ENCODE measurements at places on chromosomes 1 and 21. TPM values are rescaled to one million over a fixed set of nuclear protein-coding genes. Genes with fewer than 3 reads are reported as not detected.
A peak's percentile ranks its signal among the peaks of the same experiment; 100 is the strongest.

- no peak for DNase-seq
Observed at GRCh38 chr1:42774928-42775526, 8.0 kb downstream of the C1orf50 start.

DNA sequence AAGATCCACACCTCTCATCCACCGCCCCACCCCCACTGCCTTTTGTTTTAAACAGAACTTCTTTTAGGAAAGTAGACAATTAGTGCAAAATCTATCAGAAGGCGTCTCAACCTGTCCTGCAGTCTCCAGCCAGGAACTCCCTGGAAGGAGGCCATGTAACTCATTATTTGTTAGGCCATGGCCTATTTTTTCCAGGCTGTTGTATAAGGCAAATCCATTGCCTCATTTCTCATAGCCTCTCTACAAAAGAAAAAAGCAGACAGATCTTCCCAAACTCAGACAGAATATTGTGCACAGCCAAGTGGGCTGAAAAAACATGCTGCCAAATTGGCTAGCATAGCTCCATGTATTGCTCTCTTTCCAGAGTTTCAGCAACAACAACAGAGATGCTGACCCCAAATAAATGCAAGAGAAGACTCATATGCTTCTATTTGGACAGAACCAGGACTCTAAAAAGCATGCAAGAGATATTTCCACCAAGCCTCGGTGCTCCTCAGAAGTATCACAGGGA is 770.7 kb upstream of the CXADR start:
- peak; percentile 81 for DNase-seq

DNA sequence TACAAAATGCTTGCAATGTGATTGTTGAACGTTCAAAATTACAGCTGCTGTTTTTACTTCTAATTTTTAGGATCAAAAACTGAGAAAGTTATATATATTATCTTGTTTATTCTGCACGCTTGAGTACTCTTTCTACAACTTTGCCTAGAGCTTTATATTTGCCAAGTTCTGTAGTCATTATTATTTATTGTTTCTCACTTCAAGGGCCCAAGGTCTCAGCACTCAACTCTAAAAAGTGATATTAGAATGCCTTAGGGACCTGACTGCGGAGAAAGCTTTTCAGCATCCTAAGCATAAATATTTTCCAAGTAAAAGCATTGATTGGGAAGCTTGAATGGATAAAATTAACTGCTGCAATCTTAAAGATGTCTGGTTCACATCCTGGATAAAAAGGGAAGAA is 83.6 kb downstream of the UBE2U start:
- DNase-seq = no peak

DNA sequence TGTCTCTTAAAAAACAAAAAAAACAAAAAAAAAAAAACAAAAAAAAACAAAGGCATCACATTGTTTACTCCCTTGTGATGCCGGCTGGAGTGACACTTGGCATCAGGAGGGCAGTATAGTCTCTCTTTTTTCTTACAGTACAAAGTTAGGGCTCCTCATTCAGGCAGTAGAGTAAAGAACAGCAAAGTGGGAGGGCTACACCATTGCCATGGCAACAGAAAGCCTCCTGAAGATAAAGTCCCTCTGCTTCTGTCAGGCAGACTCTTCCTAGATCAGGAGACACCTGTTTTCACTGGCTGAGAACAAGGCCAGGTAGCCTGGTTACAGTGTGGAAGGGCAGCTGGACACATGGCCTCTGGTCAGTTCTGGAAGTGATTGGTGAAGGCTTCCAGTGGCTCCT is 41.3 kb upstream of the RAB3GAP2 start:
- no peak for DNase-seq

DNA sequence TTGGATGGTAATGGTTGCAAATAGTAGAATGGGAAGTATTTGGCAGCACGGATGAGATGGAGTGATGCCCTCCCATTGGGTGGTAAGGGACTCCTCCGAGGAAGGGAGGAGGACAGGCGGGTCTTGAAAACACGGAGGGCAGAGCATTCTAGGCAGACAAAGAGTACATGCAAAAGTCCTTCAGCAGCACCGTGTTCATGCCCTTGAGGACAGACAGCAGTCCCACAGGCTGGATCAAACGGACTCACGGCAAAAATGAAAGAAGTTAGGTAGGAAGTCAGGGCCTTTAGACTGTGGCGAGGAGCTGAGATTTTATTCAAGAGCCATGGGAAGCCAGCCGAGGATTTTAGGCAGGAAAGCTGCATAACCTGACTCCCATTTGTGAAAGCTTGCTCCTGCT is 253.9 kb downstream of the RHOU start:
- DNase-seq = no peak

GRCh38 chr1:168643152-168643551 is 66.7 kb downstream of the XCL1 start:
- DNase-seq = peak; percentile 100

DNA sequence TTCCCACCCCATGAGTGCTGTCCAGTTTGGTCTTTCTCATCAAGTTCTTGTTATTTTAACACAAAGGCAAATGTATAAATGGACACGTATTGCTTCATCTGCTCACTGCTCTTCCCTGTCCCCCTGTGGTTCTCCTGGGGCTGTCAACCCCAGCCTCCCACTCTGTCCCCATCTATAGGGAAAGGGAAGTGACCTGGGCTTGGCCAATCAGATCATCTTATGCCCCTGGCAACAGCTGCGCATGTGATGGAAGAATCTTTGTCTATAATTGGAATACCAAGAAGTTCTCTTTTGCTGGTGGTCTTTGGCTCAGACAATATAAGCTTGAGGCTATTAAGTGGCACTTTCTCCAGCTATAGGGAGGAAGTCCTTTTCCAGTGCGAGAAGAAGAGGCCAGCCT is 4.7 kb upstream of the CCSAP start:
- no peak for DNase-seq

- DNase-seq = peak; percentile 61
Observed at GRCh38 chr21:39387461-39388037, 38.7 kb upstream of the HMGN1 start.

DNA sequence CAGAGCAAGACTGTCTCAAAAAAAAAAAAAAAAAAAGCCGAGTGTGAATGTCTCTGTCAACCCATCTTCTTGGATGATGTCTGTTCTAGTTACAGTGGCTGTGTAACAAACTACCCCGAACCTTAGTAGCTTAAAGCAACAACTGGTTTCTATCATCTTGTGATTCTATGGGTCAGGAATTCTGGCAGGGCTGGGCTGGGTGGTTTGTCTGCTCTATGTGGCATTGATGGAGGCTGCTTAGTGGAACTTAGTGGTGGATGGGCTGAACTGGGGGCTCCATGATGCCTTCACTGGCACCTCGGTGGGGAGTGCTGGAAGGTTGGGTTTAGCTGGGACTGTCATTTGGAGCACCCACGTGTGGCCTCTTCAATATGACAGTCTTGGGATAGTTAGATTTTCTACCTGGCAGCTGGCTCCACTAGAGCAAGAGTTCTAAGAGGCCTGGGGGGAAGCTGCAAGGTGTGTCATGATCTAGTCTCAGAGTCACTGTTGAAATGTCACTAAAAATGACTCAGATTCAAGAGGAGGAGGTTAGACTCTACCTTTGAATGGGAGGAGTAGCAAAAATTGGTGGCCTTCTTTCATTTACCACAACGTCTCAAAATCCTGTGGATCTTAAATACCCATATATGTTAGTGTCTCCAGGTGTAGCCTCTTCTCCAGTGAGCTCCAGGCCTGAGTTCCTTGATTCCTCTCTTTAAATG is 18.6 kb downstream of the ACOT11 start:
- DNase-seq = no peak

DNA sequence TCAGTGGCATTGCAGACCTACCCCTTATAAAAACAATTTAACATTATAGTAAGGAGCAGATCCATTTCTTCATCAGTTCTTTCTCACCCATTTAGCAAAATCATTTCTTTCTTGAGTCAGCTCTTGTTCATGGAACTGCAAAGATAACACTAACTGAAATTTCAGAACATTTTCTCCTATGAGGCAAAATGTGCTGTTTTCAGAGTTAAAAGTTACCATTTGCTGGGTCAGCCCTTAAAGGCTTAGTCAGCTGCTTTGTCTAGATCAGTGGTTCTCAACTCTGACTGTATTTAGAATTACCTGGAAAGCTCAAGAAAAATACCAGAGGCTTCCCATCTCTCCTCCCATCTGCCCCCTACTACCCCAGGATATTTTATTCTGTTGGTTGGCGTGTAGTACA is 12.2 kb downstream of the METTL13 start:
- no peak for DNase-seq

DNA sequence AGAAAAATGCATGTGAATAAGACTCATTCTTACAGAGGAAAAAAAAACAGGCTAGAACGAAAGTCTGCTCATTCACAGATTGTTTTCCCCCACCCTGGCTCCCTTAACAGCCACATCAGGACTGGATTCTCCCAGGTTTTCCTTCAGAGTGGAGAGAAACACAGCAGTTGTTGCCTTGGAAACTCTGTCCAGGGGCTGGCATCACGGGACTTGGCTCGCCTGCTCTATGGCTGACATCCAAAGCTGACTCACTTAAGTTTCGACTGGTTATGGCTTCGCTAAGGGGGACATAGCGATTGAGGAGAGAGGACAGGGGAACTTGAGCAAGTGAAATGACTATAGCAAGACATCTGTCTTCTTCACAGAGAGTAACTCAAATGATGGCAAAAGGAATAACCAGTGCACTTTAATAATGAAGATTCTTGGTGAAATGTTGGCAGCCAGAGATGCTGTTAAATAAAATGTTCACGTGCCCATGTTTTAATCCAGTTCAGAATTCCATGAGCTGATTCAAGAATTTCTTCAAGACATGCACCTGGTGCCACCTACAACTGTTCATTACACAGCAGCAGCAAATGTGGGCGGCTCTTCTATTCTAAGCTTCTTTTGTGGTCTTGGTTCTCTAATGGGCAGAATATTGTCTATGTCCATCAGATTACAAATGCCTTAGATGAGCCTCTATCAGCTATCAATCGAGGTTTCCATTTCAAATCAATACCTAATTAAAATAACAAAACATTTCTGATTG is 21.8 kb downstream of the MIS18A start:
- DNase-seq = peak; percentile 85

DNA sequence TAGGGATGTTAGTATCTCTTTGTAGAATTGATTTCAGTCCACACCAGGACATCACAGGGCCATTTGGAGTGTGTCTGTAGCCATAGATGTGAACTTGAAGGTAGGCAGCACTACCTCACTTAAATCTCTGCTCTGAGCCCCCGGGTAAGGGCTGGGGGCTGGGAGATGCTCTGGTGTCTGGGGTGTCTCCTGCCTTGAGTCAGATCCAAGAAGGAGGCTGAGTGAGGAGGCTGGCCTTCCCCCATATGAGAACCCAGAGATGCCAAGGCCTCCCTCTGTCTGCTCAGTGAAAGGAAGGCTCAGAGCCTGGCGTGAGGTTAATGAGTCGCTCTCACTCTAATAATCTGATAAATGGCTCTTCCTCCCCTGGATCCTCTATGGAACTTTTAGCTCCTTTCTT is 161.6 kb downstream of the ACTL8 start:
- DNase-seq = no peak

DNA sequence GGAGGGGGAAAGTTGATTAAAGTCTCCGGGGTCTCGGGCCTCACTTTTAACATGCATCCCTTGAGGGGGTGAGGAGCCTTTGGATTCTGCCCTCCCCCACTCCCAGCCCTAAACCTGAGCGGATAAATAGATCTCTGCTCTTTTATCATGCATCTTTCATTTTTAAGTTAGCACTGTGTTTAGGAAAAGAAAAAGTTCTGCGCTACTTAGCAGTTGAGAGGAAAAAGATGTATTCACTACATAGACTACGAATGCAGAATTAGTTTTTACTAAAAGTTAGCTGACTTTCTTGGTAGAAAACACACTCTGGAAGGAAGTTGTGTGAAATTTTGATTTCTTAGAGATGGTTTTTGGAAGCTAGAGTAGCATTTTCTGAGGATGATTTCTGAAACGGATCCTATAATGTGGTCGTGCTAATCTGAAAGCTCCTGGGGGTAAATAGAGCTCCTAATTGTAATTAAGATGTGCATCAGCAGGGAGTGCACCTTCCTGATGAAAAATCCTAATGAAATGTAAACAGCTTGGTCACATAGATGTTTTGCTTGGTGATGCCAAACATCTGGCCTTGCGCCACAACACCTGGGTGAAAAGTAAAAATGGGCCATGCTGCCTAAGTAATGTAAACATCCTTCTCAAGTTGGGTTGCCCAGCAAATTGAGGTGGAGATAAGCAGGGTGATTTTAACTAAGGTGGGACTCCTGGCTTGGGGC is 1.8 kb downstream of the ROR1 start:
- DNase-seq = no peak

DNA sequence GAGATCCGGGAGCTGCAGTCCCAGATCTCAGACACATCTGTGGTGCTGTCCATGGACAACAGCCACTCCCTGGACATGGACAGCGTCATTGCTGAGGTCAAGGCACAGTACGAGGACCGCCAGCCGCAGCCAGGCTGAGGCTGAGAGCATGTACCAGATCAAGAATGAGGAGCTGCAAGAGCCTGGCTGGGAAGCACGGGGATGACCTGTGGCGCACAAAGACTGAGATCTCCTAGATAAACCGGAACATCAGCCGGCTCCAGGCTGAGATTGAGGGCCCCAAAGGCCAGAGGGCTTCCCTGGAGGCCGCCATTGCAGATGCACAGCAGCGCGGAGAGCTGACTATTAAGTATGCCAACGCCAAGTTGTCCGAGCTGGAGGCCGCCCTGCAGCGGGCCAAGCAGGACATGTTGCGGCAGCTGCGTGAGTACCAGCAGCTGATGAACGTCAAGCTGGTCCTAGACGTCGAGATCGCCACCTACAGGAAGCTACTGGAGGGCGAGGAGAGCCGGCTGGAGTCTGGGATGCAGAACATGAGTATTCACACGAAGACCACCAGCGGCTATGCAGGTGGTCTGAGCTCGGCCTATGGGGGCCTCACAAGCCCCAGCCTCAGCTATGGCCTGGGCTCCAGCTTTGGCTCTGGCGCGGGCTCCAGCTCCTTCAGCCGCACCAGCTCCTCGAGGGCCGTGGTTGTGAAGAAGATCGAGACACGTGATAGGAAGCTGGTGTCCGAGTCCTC is 25.5 kb downstream of the ETV3L start:
- DNase-seq = peak; percentile 10

DNA sequence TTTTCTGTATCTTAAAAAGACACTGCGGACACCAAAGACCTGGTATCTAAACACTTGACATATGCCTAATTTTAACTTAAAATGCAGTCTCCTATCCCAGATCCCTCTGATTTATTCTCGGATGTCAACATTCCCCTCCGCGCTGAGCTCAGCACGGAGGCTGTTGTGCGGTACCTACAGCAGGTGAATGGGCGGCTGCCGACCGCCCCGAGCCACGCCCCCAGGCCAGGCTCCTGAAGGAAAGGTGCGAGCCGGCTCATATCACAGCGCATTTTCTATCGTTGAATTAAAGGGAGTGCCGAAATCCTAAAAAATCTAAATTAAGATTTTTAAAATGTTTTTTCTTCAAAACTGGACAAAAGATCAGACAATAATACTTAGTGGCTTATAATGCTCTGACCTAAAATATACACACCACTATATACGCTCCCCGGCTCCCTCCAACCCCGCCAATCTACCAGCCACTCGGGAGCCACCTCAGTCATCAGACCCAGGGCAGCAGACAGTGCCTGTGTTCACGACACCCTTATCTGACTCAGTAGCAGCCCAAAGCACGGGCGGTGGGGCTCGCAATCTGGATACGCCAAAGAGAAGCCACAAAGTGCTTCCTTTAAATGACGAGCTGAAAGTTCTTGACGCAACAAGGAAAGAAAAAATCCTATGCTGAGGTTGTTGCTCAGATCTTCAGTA is 4.1 kb downstream of the WRAP73 start:
- no peak for DNase-seq

- peak; percentile 22 for DNase-seq
Observed at GRCh38 chr1:232865102-232865931, 60.1 kb downstream of the MAP10 start.

ELAVL4 gene
- total RNA-seq = not detected

BATF3 gene
- 2.5 TPM for total RNA-seq

P3R3URF gene
- not detected for total RNA-seq

SERPINC1 gene
- total RNA-seq = not detected
